ENCODE measurements at places on chromosomes 7 and 10. TPM values are rescaled to one million over a fixed set of nuclear protein-coding genes. Genes with fewer than 3 reads are reported as not detected.

The RAPGEF5 gene
- 0.16 TPM for total RNA-seq

The ADCYAP1R1 gene
- 0.02 TPM for total RNA-seq

The SEMA3A gene
- total RNA-seq = 5.2 TPM

The CHAT gene
- not detected for total RNA-seq

The STEAP4 gene
- total RNA-seq = 0.07 TPM

The BTBD16 gene
- 0.57 TPM for total RNA-seq

The ARL4A gene
- 58.5 TPM for total RNA-seq

The COBL gene
- 4.1 TPM for total RNA-seq

The ELN gene
- not detected for total RNA-seq

The ADRA2A gene
- total RNA-seq = not detected

The PCDH15 gene
- total RNA-seq = not detected

The BEND7 gene
- total RNA-seq = 10.5 TPM

The TPST1 gene
- total RNA-seq = 5.7 TPM

The RSPH10B2 gene
- not detected for total RNA-seq

The KEL gene
- not detected for total RNA-seq

The POLD2 gene
- total RNA-seq = 166 TPM

The HERC4 gene
- total RNA-seq = 29.1 TPM

The MLXIPL gene
- total RNA-seq = 1.4 TPM

The PRPS1L1 gene
- not detected for total RNA-seq

The AKR1C3 gene
- 1,294 TPM for total RNA-seq

The ATOH7 gene
- 0.15 TPM for total RNA-seq

The KCNIP2 gene
- total RNA-seq = 0.32 TPM

The ACSM6 gene
- total RNA-seq = not detected

The FAM131B gene
- total RNA-seq = 0.49 TPM

The DNAJC12 gene
- total RNA-seq = 54.4 TPM

The CYP2W1 gene
- not detected for total RNA-seq

The CFTR gene
- total RNA-seq = not detected

The SFRP4 gene
- total RNA-seq = 5.0 TPM
